ENCODE measurements at places on chromosomes 16 and 17.

DNA sequence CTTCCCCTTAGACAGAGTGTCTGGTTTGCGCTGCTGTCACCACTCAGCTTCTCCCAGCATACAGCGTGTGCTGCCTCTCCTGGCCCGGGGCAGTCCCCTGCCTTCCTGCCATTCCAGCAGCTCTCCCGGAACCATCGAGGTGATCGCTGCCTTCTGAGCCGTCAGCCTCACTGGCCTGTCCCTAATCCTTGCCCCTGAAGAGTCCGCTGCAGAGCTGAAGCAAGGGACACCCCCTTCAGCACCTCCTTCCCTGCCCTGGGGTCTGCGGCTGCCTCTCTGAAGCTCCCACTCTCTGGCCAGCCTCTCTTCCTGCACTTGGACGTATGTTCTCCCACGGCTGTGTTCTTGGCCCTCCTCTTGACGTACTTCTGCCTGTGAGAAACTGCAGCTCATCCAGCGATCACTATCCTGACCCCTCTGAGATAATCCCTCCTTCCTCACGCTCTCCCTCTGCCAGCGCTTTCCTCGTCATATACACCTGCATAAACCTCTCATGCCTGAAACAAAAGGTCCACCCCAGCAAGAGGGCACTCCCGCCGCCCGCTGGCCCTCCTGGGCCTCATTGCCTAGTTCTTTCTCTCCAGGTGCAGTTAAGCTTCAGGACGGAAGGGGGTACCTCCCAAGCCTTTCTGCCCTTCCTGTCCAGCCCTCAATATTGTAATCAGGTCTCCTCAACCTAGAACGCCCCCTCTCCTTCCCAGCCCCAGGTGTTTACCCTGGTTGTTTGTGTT is 220.6 kb upstream of the CHMP6 start:
- DNase-seq: no peak

- DNase-seq: no peak
Measured at GRCh38 chr17:59485015-59485414, 80.4 kb upstream of the DHX40 start.

GRCh38 chr17:43014649-43015542 is 7.3 kb downstream of the VAT1 start:
- no peak for DNase-seq

- DNase-seq: peak; percentile 58
Measured at GRCh38 chr17:29588562-29589411, 661 bp downstream of the GIT1 start.

DNA sequence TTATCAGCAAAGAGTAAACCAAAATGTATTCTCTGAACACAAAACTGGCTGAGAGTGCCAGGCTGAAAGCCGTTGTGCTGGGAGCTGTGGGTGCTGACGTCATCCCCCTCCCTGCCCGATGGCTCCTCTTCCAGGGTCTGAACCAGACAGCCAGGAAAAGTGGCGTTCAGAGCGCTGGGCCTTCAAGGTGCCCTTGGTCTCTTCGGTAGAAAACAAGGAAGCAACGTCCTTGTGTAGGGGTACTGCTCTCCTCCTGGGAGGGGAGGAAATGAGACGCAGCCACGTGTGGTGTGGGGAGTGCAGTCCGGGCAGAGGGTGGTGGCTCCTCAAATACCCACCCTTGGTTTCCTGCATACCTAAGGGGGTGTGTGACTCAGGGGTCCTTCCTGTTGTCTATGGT is 394.7 kb downstream of the SEC14L1 start:
- DNase-seq: no peak

DNA sequence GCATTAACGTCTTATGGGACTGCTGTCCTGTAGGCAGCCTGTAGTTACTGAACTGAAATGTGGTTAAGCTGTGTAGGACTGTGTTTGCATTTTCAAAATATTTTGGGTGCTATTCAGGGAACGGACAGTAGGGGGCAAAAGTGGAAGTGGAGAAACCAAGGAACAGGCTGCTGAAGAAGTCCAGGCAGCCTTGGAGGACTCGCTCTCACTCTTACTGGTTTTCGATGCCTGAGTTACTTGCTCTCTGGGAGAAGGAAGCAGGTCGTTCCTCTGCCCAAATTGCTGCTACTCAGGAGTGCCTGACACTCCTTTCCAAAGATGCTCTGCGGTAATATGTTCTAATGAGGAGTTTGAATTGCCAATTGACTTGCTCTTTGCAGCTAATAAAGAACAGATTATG is 64.5 kb upstream of the RBFOX1 start:
- peak; percentile 58 for DNase-seq

- peak; percentile 16 for DNase-seq
Measured at GRCh38 chr16:89923640-89924296, 626 bp downstream of the TUBB3 start.

- no peak for DNase-seq
Measured at GRCh38 chr16:57837305-57838125, 35.2 kb upstream of the KIFC3 start.
